ENCODE measurements at places on chromosomes 6 and 20. TPM values are rescaled to one million over a fixed set of nuclear protein-coding genes. Genes with fewer than 3 reads are reported as not detected.

- DNase-seq, result no peak
These were observed 3.1 kb upstream of the HINT3 start for GRCh38 chr6:125953502-125953875.

DNA sequence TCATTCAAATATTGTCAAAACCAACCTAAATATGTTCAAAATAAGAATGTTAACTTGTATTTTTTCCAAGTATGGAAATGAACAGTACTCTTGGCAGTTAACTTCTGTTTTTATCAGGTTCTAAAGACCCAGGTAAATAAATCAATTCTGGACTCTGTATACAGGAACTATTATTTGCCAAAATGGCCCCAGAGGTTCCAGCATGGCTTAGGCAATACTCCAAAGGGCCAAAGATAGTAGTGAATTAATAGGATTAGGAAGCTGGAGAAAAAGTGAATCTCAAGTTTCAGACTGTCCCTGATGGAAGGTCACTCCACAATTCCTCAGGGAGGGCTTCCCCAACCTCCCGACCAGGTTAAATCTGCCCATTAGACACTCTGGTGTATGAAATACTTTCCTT, 6.7 kb downstream of the BACH2 start:
- no peak for DNase-seq

- no peak for DNase-seq
These were observed 5.6 kb downstream of the IL22RA2 start for GRCh38 chr6:137167702-137168377.

- no peak for DNase-seq
These were observed 362.7 kb downstream of the THBS2 start for GRCh38 chr6:168890981-168891365.

GRCh38 chr6:78808356-78808891, 58.9 kb upstream of the IRAK1BP1 start:
- DNase-seq, result no peak

Gene CCM2L
- not detected for total RNA-seq

Gene ULBP3
- not detected for total RNA-seq

Measured in GM12878 (cell line).